ENCODE measurements at places on chromosomes 4 and X.

DNA sequence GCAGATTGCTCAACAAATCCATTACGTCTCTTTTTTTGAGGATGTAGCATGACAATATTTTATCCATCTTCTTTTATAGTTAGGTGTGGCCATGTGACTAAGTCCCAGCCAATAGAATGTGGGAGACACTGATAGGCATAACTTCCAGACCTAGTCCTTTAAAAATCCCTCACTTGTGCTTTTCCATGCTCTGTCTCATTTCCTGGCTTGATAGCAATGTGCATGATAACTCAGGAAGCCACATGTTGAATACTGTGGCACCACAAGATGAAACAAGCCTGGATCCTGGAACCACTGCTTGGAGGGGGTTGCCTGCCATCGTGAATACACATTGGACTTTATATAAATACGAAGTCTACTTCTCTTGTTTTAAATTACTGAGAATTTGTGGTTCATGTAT is 184.0 kb upstream of the NEIL3 start:
- DNase-seq, result no peak

DNA sequence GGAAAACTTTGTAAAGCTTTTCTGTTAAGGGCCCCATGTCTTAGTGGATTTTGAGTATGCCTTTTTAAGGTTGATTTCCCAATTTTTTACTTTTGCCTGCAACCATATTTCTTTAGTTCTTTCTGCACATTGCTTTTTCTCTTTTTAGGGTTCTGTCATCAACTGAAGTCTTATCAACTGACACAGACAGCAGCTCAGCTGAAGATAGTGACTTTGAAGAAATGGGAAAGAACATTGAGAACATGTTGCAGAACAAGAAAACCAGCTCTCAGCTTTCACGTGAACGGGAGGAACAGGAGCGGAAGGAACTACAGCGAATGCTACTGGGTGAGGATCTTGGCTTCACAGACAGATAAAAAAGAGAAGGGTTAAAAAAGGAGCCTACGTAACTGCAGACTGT is 27.8 kb downstream of the TAF1 start:
- DNase-seq, result no peak

- no peak for DNase-seq
These were observed 56.0 kb downstream of the HADH start for GRCh38 chr4:108045687-108046024.

DNA sequence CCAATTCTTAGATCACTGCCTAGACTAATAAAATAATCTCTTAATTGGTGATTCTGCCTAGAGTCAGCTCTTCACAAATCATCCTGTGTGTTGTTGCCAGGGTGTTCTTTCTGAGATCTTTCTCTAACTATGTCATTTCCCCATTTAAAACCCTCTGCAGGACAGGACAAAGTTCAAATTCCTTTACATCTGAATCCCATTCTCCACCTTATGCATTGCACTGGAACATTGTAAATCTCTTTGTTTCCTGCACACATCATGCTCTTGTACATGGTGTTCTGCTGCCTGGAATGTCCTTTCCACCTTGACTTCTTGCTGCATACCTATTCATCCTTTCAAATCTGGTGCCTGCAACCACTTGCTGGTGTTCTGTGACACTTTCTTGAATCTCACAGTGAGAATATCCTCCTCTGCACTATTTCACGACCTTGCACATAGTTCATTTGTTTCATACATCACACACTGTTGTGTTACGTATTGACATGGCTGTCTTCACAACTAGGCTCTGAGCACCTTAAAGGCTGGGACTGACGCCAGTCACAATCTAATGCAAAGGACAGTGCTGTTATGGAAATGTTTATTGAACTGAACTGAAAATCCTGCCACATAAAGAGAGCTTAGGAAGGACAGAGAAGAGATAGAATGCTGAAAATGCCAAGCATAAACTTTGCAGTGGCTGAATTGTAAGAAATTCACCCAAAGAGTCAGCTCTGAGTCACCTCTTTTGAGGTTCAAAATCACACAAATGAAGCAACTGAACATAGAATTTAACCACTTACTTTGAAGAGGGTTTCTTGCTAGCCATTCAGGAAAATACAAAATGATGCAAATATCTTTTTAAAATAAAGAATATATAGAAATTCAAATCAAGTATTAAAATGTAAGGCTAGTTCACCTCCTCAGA is 26.4 kb upstream of the SMIM14 start:
- DNase-seq, result no peak

DNA sequence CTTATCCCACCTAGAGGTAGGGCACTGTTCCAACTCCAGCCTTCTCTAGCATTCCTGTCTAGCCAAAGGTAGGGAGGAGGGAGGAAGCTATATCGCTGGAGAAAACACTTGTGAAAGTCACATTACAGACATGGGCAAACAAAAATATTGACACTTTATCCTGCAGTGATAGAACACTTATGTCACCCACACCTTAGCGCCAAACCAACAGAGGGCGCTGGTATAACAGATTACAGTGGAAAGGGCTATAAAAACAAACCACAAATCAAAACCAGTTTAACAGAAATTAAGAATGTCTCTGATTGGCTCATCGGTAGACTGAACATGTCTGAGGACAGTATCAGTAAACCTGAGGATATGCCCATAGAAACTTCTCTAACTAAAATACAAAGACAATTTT is 451.3 kb downstream of the TLL1 start:
- DNase-seq, result no peak

DNA sequence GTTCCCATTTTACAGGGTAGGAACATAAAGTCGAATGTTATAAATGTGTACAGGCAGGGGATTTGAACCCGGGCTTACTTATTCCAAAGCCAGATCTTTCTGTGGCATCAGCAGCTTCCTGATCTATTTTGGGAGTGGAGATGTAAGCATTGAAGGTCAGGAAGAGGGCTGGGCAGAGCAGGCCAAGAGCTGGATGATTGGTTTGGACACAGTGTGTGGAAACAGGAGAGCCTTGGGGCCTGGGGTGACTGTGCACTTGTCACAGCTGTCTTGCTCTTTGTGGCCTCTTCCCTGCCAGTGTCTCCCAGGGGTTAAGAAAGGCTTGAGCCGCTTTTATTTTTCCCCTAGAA is 127.9 kb upstream of the ENPP6 start:
- DNase-seq, result no peak

GRCh38 chr4:179989975-179990374 is 2253.2 kb upstream of the TENM3 start:
- DNase-seq, result no peak

Measured in CD4-positive, alpha-beta T cell treated with Interleukin-6 for 4 hours (primary cell).